ENCODE measurements at places on chromosomes 1 and 21.
A peak's percentile ranks its signal among the peaks of the same experiment; 100 is the strongest.

GRCh38 chr21:39842741-39843459, 24.3 kb upstream of the PCP4 start:
- no peak for DNase-seq

GRCh38 chr1:234530672-234531071, 51.7 kb upstream of the TARBP1 start:
- DNase-seq, result no peak

DNA sequence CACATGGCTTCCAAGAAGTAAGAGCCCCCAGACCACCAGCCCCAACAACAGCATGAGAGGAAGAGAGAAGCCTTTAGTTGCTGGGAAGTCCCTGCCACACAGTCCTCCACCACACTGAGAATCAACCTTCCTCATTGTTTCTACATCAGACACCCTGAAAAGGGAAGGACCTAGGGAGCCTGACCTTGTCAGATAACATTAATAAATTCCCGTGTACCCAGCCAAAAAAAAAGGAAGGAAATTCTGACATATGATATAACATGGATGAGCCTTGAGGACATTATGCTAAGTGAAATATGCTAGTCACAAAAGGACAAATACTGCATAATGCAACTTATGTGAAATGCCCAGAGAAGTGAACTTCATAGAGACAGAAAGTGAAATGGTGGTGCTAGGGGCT, 65.6 kb upstream of the ARHGAP29 start:
- DNase-seq, result no peak

DNA sequence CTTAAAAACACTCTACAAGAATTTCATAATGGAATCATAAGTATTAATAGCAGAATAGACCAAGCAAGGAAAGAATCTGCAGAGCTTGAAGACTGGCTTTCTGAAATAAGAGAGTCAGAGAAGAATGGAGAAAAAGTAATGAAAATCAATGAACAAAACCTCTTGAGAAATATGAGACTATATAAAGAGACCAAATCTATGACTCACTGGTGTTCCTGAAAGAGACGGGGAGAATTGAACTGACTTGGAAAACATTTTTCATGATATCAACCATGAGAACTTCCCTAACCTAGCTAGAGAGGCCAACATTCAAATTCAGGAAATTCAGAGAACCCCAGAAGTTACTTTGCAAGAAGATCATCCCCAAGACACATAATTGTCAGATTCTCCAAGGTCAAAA, 85.6 kb downstream of the GDAP2 start:
- no peak for DNase-seq

- no peak for DNase-seq
Measured at GRCh38 chr1:29639741-29640427, 403.6 kb downstream of the PTPRU start.

- no peak for DNase-seq
Measured at GRCh38 chr1:113617438-113618141, 141.7 kb downstream of the PHTF1 start.

- no peak for DNase-seq
Measured at GRCh38 chr21:37993071-37993470, 76.8 kb upstream of the KCNJ6 start.

DNA sequence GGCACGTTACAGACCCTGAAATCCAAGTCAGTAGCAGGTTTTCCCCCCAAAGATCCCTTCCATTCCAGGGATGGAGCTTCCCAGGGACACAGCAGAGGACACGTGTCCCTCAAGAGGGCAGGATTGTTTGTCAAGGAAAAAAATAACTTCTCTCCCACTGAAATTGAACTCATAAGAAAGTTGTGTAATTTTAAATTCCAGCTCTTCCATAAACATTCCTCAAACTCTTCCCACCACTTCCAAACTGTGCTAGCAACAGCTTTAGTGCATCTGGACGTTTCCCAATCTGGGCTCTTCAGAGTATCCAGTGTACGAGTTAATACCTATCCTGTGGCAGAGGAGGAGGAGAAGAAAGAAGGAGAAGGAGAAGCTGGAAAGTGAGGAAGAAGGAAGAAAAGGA, 79.6 kb downstream of the PSMG1 start:
- no peak for DNase-seq

GRCh38 chr1:76374086-76374485, 299.5 kb downstream of the ST6GALNAC3 start:
- no peak for DNase-seq

DNA sequence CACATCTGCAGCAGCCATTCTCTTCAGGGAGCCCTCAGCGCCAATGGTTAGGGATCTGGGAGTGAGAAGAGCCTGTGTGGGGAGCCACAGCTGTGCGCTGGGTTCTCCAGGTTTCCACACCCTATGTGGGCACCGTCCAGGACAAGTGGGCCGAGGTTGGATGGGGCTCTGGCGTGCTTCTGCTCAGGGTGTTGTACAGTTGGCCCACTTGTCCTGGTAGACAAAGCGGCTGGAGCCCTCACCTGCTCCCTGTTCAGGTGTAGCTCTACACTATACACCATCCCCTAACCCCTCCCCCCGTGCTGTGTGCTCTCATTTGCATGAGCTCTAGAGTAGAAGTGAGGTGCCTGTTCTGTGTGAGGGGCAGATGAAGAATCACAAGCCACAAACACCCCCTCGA, 12.2 kb downstream of the SH3BP5L start:
- no peak for DNase-seq

GRCh38 chr1:185108321-185108720, 48.4 kb downstream of the TRMT1L start:
- no peak for DNase-seq

GRCh38 chr1:76547916-76548315, 319.4 kb upstream of the ST6GALNAC5 start:
- DNase-seq, result no peak

DNA sequence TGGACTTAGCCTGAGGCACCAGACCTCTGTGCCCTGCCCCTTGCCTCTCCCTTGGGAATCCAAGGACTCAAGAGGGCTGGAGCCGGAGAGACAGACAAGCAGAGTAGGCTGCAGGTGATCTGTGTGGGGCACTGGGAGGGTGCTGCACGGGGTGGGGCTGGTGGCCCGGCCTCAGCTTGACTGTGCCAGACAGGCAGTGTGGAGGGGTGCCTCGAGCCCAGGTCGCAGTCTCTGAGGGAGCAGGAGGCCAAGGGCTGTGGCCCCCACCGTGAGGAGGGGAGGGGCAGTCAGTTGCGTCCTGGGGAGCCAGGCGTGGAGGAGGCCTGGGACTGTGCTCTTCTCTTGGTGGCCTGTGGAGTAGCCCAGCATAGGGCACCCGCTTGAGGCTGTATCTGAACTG, 4.0 kb downstream of the GABRD start:
- no peak for DNase-seq

- DNase-seq, result no peak
Measured at GRCh38 chr1:70542856-70543255, 131.8 kb downstream of the CTH start.

DNA sequence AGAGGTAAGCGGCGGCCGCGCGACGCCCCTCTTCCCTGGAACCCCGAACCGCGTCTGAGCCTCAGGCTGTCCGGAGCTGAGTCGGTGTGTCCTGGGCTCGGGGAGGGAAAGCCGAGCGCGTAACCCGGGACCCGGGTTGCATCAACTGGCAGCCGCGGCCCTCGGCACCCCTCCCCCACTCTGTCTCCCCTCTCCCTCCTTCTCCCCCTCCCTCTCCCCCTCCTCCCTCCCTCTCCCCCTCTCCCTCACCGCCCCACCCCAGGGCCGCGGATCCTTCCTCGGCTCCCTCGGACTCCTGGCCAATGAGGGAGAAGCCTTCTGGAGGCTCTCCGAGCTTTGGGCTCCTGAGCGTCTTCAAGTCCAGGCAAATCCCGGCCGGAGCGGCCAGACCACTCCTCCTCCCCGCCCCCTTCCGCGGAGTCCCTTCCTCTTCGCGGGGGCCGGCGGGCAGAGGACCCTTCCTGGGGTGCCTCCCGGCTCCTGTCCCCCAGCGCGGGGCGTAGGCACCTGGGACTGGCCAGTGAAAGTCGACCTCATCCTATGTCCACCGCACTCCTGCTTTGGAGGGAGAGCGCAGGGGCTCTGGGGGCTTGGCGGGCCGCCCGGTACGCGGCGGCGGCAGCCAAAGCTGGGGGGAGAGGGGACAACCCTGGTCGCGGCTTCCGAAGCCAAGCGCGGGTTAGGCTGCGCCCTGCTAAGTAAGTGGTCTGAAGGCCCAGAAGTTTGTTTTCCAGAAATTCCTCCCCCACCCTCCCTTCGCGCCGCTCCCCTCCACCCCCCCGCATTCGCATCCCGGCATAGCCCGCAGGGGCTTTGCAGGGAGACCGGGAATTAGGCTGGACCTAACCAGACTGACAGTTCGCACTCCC, 850 bp downstream of the SESN2 start:
- DNase-seq, result peak; percentile 54

DNA sequence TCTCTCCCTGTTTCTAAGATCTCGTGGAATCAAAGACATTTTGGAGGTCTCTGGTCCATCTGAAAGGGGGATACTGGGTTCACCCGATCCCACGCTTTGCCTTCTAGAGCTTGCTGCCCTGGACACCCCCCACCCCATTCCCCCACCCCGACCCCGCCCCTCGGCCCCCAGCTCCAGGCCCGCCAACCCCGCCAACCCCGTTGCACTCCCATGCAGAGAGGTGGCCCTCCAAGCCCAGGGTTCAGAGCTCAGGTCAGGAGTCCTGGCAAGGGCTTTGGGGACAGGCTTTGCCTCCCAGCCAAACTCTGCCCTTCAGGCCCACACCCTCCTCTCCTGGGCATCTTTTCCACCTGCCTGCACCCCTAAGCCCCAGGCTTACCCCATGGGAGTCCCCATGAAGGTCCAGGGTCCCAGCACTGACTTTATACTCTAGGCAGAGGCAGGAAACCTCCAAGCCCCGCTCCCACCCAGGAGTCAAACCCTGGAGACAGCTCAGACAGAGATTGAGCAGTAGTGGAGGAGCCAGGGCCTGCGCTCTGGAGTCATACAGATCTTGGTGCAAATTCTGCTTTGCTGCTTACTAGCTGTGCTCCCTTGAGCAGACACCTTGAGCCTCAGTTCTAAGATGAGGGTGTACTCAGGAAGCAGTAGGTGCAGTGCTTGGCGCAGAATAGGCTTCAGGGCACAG, 155.9 kb downstream of the FOXD2 start:
- no peak for DNase-seq

DNA sequence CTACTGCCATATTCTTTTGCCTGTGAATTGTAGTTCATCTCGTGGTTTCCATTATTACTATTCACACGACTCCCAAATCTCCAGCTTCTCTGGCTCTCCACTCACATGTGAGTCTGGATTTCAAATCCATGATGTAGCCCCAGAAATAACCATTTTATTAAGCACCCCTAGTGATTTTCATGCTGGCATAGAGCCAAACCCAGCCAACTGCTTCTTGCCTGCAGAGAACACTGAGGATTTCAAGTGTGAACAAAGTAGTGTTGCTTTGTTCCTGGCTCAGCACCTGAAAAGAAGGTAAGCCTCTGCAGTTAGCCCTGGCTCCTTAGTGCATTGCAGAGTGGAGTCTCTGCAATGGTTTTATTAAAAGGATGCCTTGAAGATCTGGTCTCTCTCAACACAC, 25.9 kb downstream of the UTP25 start:
- DNase-seq, result no peak

GRCh38 chr1:175820456-175821025, 77.1 kb upstream of the TNR start:
- DNase-seq, result no peak

DNA sequence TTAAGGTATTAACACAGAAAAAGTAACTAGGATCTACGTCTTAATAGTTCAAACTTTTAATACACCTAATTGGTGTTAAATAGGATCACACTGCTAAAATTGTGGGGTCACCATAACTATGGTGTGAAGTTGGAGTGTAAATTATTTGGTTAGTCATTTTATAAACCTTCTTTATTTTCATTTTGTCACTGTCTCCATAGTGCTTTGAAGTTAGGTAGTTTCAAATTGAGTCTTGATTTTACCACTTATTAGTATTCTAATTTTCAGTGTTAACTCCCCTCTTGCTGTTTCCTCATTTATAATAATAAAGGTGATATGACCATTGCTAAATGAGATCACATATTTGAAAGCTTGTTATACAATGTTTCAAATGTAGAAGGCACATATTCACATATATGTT, 738.1 kb upstream of the CHRM3 start:
- no peak for DNase-seq

DNA sequence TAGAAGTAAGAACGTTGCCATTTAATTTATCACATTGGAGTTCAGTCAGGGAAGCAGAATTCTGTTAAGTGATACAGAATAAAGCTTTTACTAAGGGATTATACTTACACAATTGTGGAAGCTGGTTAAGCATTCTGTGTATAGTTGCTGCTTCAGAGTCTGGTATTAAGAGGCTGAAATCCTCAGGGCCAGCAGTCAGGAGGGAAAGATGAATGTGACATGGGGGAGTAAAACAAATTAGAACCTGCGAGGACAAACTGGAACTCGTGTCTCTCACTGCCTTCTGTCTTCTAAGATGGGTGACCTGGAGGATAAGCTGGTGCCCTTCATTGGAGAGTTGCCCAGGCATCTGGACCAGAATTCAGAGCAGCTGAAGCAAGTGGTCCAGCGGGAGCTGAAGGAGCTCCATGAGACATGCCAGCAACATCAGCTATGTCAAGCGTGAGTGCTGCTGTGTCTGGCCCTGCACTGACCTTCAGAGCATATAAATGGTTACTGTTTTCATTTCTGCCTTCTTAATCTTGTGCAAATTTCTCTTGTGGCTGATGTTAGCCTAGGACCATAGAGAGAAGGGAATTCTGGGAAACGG, 23.0 kb downstream of the MARK1 start:
- DNase-seq, result no peak

- no peak for DNase-seq
Measured at GRCh38 chr1:94425821-94426484, 7.8 kb downstream of the ABCD3 start.

GRCh38 chr1:116605315-116605714, 34.5 kb upstream of the CD58 start:
- DNase-seq, result no peak

DNA sequence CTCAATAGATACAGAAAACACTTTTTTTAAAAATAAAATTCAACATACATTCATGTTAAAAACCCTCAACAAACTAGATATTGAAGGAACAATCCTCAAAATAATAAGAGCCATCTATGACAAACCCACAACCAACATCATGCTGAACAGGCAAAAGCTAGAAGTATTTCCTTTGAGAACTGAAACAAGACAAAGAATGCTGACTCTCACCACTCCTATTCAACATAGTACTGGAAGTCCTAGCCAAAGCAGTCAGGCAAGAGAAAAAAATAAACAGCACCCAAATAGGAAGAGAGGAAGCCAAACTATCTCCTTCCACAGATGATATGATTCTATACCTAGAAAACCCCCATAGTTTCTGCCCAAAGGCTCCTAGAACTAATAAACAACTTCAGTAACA, 46.2 kb upstream of the IVNS1ABP start:
- DNase-seq, result no peak

DNA sequence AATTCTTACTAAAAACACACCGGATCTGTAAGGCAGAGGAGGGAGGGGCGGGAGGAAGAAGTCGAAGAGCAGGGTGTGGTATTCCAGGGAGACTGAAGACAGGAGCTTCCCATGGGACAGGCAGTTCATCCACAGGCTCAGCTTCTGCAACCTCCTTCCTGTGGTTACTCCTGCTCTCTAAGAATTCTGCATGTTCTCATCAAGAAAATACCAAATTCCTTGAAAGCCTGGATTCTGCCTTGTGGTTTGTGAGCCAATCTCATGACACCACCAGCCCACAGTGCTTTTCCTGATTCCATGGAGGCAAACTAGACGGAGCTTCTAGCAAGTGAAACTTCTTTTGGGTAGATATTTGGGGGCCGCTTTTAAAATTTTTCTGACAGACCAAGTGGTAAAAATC, 1.1 kb upstream of the ST6GALNAC3 start:
- no peak for DNase-seq

All from anterior cingulate cortex (tissue), 58 donors.